Fibroblast of villous mesenchyme (primary cell): ENCODE measurements at places on chromosomes 7 and 10. TPM values are rescaled to one million over a fixed set of nuclear protein-coding genes. Genes with fewer than 3 reads are reported as not detected.

The PNLIPRP1 gene
- total RNA-seq = not detected in 2 replicates

- peak; percentile 75 for DNase-seq
These were observed 450.7 kb downstream of the HTR7 start for GRCh38 chr10:90407131-90407530.

The NFKB2 gene
- 16.8 and 37.6 TPM in 2 replicates for total RNA-seq

DNA sequence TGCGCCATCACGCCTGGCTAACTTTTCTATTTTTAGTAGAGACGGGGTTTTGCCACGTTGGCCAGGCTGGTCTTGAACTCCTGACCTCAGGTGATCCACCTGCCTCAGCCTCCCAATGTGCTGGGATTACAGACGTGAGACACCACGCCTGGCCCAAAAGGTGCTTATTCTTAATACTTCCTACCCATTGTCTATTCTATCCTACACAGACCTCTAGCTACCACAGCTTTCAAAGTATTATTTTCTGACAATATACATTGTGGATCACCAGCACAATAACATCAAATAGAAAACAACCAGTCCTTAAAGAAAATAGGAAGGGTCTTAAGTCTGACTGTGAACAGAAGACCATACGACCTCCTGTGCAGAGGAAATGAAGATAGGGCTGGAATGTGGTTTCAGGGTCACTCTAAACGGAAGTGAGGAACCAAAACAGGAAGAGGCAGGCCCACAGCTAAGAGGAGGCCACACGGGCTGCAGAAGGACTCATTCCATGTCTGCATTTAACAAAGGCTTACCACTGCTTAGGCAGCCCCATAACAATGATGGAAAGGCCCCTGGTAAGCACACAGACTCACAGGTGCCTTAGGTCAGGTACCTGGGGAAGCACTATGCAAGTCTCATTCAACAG lies 115.2 kb downstream of the ZFAND4 start:
- no peak for DNase-seq

DNA sequence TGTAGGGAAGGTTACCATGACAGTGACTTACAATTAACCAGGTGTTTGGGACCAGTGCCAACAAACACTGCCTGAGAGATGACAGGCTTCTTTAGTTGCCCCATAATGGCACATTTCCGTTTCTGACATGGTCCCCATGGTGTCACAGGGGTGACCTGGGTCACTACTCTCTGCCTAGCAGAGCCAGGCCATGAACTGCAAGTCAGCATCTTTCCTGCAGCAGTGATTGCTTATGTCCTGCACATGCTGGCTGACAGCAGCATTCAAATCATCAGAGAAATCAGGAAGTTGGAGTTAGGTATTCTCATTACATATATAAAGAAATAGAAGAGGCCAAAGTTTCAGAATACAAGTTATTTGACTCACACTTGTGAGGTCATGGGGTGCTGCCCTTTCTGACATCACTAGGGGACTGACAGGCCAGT lies 47.1 kb upstream of the ZNRF2 start:
- no peak for DNase-seq

- DNase-seq = no peak
These were observed 117.7 kb upstream of the GJD4 start for GRCh38 chr10:35487336-35488034.

The PPP1R9A gene
- total RNA-seq = under 0.01 TPM in 2 replicates

The PIK3AP1 gene
- total RNA-seq = under 0.01 TPM in 1 of 2 replicates, not detected in the other

The LLCFC1 gene
- total RNA-seq = not detected in 2 replicates

The CHST15 gene
- 7.4 and 16.4 TPM in 2 replicates for total RNA-seq

- DNase-seq = no peak
These were observed 658 bp upstream of the PTPRN2 start for GRCh38 chr7:158588085-158588877.

DNA sequence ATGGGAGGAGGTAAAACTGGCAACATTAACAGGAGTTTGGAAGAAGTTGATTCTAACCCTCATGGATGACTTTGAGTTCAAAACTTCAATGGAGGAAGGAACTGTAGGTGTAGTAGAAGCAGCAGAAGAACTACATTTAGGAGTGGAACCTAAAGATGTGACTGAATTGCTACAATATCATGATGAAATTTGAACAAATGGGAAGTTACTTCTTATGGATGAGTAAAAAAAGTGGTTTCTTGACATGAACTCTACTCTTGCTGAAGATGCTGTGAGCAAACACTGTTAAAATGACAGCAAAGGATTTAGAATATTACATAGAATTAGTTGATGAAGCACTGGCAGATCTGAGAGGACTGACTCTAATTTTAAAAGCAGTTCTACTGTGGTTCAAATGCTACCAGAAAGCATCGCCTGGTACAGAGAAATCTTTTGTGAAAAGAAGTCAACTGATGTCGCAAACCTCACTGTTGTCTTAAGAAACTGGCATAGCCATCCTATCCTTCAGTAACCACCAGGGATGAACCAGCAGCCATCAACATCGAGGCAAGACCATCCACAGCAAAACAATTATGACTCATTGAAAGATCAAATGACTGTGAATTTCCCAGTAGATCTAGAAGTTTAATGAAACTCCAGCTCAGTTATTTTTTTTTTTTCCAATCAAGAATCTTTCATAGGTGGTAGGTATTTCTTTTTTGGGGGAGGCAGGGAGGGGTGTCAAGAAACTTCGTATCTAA lies 20.8 kb downstream of the BRAF start:
- DNase-seq = peak; percentile 14

GRCh38 chr10:101619983-101620382 lies 31.9 kb downstream of the DPCD start:
- DNase-seq = no peak

GRCh38 chr10:113099431-113100183 lies 149.6 kb downstream of the TCF7L2 start:
- DNase-seq = peak; percentile 40

The ITPRID1 gene
- total RNA-seq = not detected in 2 replicates

- DNase-seq = peak; percentile 26
These were observed 211.3 kb downstream of the CXCL12 start for GRCh38 chr10:44173608-44173894.

GRCh38 chr7:157228864-157229422 lies 90.2 kb downstream of the UBE3C start:
- peak; percentile 46 for DNase-seq

GRCh38 chr7:130090745-130091532 lies 20.6 kb downstream of the KLHDC10 start:
- DNase-seq = no peak

DNA sequence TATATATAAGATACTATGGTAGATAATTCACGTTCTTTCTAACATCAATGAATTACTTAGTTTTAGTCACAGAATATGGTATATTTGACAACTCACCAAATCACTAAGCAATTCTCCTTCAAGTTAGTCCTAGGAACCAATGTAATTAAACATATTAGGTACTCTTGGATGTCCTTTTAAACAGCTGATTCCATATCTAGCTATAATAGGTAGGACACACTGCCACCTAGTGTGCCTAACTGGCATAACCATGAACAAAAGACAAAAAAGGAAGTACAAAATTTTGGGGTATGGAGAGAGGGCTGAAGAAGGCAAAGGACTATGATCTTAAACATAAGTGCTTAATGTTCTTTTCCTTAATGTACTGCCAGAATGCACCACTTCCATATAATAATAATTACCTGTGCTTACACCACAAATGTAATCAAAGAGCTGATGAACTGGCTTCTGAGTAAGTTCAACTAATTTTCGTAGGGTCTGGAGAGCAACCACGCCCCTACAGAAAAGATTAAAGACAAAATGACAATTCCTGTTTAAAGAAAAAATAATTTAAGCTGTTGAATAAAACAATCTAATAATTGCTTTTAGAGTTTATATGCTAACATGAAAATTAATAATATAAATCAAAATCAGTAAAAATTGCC lies 28.7 kb downstream of the PNPLA8 start:
- DNase-seq = peak; percentile 55

The KNDC1 gene
- 1.9 and 5.6 TPM in 2 replicates for total RNA-seq

DNA sequence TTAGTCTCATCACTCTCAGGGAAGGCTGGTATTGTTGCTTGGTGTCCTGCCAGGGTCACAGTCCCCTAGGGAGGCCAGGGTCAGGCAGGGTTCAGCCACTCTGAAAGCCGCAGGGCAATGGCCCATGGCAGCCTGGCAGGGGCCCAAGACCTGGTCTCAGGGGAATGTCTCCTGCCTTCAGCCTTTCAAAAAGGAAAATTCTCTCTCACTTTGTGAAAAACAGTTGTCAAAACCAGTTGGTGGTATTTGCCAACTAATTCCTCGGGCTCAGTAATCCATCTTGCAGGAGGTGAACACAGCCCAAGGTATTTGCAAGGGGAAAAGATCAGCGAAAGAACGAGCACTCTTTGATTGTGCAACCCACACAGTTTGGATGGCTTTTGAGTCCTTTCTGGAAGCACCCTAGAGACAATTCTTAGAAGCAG lies 101.5 kb downstream of the JCAD start:
- no peak for DNase-seq

The CARD11 gene
- under 0.01 TPM in 1 of 2 replicates, not detected in the other for total RNA-seq

The CDHR1 gene
- total RNA-seq = under 0.01 and 0.43 TPM in 2 replicates

- DNase-seq = no peak
These were observed 112.1 kb downstream of the COL13A1 start for GRCh38 chr10:69913606-69914382.

GRCh38 chr7:14834456-14834855 lies 68.1 kb downstream of the DGKB start:
- DNase-seq = no peak

- no peak for DNase-seq
These were observed 116.1 kb downstream of the POM121L12 start for GRCh38 chr7:53151496-53151895.

DNA sequence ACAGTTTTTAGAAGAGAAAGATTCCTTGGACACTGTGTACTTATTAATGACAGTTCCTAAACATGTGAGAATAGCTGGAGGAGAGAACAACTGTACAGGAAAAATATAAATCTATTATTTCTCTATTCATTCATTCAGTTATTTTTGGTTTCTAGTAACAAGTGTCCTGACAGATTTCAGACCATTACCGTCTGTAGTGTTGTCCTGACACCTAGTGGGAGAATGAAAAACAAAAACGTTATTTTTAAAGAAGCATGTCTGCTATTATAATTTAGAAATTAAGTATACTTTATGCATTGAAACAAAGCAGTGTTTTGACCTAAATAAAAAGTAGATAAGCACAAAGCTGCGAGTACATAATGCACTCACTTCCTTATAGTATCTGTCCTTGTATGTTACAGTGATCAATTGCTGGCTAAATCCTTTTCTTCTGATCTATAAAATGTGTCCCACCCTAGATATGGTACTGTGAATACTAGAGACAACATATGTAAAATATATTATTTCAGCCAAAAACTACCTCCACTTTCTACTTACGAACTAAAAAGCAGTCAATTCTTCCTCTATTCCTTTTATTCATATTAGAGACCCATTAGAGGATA lies 575.6 kb downstream of the ARL4A start:
- DNase-seq = peak; percentile 60
